ENCODE measurements at places on chromosomes 2 and 18. TPM values are rescaled to one million over a fixed set of nuclear protein-coding genes. Genes with fewer than 3 reads are reported as not detected.

DNA sequence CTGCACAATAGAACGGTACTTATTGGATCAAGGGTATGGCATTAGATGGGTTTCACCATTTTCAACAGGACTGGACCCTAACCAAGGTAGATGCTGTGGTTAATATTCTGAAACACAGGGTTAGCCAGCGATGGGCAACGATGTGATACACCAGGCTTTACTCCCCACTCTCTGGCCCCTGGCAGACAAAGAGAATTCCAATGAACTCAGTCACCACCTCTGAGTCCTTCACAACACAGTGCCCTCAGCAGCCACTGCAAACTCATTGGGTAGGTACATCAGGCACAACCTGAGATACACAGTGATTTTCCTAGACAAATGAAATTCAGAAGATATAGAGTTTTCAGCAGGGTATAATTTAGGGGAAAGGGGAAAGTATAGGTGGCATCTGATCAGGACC, 634.5 kb downstream of the ZEB2 start:
- no peak for DNase-seq

The GALNT14 gene
- total RNA-seq = 1.4 TPM

The GREB1L gene
- total RNA-seq = 80.5 TPM

DNA sequence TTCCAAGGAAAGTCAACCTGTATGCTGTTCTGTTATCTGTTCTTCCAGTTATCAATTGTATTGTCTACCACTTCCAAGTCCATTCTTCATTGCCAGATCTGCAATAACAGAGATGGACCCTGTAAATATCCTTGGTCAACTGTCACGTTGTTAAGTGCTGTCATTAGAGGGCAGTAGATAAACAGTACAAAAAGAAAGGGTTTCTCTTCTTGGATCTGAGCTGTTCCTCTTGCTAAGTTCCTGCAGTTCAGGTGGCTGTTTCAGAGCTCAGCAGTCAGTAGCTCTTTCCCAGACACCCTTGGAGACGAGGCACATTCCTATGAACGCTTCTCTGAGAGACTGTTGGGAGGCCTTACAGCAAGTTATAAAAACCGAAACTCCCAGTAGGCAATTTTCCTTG, 957.1 kb upstream of the CHAC2 start:
- DNase-seq = no peak

The PAX3 gene
- total RNA-seq = 52.2 TPM

- DNase-seq = no peak
Measured at GRCh38 chr2:46520130-46520711, 40.9 kb downstream of the TMEM247 start.

GRCh38 chr2:176146101-176146500, 5.2 kb upstream of the HOXD4 start:
- DNase-seq = no peak

The MATN3 gene
- total RNA-seq = 1.3 TPM

GRCh38 chr2:11030909-11031308, 119.2 kb downstream of the KCNF1 start:
- no peak for DNase-seq

DNA sequence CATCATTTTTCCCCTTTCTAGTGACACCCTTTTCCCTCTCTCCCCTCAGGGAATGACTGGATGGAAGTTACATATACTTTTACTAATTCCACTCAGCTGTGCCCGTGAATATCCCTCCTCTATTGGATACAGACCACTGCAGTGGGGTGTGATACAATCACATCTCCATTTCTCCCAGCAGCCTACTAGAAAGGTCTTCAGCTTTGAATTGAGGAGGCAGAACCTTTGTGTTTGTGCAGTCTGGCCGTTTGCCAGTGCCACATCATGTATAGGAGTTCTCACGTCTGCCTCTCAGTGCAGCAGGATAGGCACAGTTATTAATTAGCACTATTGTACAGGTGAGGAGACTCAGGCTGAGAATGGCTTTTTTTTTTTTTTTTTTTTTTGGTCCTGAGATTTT, 16.4 kb downstream of the TNFRSF11A start:
- DNase-seq = no peak

GRCh38 chr2:233991196-233991595, 59.3 kb upstream of the SPP2 start:
- DNase-seq = no peak

DNA sequence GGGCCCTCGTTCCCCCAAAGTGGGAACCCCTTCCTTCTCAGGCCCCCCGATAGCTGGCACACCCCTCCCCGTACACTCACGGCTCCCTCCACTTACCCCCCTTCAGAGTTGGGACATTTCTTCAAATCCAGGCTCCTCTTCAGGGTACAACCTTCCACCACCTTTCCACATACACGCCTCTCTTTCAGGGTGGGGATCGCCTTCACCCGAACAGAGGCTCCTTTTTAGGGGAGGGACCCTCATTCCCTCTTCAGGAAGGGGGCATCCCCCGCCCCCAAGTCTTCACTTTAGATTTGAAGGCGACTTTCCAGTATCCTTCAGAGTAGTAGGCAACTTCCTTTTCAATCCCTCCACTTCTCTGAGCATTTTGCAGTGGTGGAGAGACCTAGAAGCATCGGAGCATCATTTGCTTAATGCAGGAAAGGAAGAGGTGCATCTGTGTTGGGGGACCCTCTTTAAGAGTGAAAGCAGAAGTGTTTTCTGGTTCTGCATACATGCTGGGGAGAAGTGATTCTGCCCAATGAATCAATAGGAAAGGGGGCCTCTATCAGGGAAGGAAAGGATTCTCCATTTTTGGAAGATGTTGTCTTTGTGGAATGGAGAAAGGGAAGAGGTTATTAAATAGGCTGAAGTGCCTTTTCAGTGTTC, 845 bp downstream of the EML4 start:
- no peak for DNase-seq

DNA sequence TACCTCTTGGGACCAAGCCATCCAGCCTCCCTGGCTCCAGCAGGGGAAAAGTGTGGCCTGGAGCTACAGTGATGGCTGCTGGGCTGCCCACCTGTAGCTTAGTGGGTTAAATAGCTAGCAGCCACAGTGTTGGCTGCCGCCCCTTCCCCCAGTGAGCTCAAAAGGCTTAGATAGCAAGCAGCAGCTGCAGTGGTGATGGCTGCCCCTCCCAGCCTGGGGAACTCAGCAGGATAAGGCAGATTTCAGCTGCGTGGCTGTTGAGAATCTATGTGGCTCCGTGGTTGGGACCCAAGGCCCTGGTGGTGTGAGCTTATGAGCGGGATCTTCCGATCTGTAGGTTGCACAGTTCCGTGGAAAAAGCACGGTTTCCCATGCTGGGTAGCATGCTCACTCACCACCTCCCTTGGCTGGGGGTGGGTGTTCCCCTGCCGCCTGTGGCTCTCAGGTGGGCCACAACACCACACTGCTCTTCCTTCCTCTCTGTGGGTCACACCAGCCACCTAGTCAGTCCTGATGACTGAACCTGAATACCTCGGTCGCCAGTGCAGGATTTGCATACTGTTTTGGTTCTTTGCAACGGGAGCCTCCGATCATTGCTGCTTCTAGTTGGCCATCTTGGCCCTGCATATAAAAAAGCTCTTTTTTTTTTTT, 946.5 kb upstream of the FAM98A start:
- DNase-seq = no peak

DNA sequence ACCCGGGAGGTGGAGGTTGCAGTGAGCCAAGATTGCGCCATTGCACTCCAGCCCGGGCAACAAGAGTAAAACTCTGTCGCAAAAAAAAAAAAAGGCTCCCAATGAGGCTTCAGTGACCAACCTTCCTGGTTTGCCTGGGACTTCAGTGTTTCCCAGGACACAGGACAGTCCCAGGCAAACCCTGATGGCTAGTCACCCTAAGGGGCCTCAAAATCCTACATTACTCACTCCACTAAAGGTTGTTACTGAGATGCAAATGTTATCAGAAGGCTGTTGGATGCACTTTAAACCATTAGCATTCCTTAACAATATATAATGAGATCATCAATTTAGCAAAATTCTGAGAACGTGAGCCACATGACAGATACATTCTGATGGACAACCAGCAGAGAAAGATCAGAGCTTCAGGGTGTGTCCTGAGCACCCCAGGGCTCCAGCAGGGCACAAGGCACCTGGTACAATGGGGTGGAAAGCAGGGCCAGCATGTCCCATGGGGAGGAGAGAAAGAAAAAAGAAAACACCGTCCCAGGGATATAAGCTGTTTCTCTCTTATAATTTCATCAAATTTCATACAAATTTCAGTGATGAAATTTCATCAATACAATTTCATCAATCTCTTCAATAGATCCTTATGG, 118.1 kb upstream of the ARL5A start:
- DNase-seq = no peak

The C2orf66 gene
- total RNA-seq = 0.23 TPM

The TTN gene
- total RNA-seq = under 0.01 TPM

DNA sequence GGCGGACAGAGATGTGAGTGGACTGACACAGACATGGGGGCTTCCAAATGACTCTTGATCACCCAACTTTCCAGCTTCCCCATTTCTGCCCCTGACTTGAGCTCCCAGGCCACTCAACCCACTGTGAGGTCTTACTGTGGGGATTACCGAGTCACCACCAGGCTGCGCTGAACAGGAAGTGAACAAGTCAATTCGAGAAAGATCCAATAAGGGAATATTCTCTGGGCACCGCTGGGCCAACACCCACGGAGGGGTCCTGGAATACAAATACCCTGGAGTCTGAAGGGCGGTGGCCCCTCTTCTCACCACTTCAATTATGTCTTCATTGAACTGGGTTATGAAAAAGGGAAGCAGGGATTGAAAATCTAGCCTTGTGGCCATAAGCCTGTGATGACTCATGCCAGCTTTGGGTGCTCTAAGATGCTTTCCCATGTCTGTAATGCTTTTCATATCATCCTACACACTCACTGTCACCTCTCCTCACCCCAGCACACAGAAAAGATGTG, 37.7 kb downstream of the BCL11A start:
- DNase-seq = no peak

GRCh38 chr2:11309706-11310105, 34.7 kb downstream of the ROCK2 start:
- DNase-seq = no peak

DNA sequence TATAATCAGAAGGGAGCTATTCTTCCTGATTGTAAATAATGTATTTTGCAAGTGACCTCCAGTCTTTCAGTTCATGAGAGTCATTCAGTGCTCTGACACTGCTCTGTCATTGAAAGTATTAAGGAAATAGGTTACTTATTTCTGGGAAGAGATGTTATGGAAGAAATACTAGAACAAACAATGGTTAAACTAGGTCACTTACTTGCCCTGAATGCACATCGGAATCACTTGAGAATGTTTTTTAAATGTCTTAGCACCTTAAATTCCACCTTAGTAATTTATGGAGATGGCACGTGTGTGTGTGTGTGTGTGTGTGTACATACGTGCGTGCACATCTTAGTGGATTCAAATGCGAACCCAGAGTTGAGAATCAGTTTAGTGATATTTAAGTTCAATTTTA, 126.6 kb upstream of the KCNH7 start:
- DNase-seq = no peak

DNA sequence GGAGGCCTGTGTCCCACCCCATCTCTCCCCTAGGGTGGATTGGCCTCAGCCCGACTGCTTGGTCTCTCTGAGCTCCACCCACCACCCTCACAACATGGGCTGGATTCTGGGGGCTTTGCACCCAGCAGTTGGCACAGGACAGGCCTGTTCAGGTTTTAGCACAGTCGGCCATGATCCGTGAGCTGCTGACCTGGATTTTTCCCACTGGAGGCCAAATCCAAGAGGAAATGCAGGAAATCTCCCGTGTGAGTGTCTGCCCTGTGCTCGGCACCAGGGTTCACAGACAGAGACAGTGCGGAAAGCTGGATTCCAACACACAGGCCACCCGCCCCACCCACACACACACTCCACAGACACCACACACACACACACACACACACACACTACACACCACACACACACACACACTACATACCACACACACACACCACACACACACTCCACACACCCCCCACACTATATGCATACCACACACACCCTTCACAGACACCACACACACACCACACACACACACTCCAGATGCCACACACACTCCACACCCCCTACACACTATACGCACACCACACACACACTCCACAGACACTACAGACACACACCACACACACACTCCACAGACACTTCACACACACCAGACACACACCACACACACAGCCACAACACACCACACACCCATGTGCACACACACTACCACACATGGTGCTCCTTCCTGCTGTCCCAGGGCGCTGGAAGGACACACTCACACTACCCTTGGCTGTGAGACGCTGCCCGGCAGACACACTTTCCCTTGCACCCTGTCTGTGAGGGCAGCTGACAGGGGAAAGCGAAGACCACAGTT, 14.1 kb downstream of the MBP start:
- no peak for DNase-seq

DNA sequence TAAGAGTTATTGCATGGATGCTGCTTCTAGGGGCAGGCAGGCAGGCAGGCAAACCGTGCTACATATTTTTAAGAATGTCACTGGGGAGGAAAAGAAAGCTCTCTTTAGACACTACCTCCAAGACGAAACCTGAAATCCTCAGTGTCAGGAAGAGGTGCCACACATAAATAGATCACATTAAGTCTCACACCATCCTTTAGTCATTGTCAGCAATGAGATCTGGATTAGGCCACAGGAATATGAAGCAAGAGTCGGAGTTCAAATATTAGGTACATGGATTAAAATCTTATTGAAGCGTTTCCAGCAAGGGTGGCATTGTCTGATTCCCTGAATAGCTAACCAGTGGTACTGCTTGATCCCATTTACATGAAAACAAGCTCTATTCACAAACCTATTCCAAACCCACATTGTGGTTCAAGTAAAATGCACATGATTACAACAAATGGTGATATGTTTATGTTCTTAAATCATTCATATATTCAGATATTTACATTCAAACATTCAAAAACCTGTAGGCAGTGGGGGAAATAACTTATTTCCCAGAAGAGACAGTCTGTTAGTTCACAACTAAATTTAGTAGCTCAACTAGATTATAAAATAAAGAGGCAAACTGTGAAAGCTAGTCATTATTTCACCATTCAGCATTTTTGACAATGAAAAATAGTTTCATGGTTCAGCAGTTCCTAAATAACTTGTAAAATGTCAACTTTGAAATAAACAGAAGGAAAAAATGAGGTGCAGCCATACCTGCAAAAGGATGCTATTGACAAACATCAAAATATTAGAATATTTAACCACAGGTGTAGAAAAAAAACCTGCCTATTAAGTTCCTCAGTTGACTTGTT, 195.4 kb upstream of the SIX3 start:
- DNase-seq = no peak

The OTOS gene
- not detected for total RNA-seq

- no peak for DNase-seq
Measured at GRCh38 chr18:2223449-2223848, 347.9 kb downstream of the METTL4 start.

The TBR1 gene
- total RNA-seq = 0.09 TPM

The ABCG5 gene
- total RNA-seq = not detected

GRCh38 chr2:223945755-223946154, 620 bp upstream of the WDFY1 start:
- DNase-seq = no peak

GRCh38 chr18:63040788-63041410, 278.7 kb downstream of the BCL2 start:
- DNase-seq = no peak

GRCh38 chr18:3119401-3120341, 100.1 kb downstream of the MYOM1 start:
- no peak for DNase-seq
